CD4-positive, alpha-beta T cell treated with Interleukin-4 for 4 hours (primary cell): ENCODE measurements at places on chromosomes 13 and 19.

GRCh38 chr19:291006-291521, at the start of gene PLPP2:
Gene PLPP2, minus strand, starts transcription at chr19:291403. Its CDS starts 67 bp downstream, at chr19:291336.
- DNase-seq = no peak

DNA sequence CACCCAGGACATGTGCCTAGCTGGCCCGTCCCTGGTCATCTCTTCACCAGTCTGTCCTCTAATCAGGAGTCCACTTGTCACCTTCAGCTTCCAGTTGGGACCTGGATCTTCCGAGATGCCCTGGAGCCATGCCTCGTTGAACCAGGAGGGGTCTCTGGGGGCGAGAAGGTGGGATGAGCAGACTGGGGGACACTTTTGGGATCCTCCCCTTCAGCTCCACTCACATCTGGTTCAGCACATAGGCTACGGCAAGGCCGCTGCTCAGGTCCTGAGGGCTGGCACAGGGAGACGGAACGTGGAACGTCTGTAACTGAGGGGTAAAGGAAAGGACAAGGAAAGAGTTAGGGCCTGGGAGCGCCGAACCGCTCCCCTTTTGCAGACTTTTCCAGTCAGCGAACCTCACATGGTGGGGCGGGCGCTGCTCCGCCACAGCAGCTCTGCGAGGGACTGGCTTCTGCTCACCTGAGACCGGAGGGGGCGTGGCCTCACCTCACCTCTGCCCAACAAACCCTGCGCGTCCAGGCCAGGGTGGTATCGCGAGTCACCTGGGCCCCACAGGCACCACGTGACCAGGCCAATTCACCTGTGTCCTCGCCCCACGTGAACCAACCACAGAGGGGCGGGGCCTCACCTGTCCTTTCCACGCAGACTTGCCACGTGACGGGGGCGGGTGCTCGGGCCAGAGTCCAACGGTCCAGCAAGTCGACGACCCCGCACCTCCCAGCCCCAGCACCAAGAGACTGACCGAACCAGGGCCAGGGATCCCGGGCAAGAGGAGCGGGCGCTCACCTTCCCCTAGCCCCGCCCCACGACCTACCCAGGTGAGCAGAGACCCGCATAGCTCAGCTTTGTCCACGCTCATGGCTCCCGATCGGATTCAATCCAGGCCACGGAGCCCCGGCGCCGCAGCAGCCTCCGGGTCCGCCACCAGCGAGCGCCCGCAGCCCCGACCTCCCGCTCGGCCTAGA, at the start of gene HOOK2:
HOOK2 (minus strand) TSS at position 965 of the 968 bp plus-strand sequence; CDS start at position 862, 103 bp downstream.
- DNase-seq = peak; percentile 38

GRCh38 chr13:32501064-32501463, 37.5 kb downstream of the N4BP2L2 start:
- DNase-seq = no peak

DNA sequence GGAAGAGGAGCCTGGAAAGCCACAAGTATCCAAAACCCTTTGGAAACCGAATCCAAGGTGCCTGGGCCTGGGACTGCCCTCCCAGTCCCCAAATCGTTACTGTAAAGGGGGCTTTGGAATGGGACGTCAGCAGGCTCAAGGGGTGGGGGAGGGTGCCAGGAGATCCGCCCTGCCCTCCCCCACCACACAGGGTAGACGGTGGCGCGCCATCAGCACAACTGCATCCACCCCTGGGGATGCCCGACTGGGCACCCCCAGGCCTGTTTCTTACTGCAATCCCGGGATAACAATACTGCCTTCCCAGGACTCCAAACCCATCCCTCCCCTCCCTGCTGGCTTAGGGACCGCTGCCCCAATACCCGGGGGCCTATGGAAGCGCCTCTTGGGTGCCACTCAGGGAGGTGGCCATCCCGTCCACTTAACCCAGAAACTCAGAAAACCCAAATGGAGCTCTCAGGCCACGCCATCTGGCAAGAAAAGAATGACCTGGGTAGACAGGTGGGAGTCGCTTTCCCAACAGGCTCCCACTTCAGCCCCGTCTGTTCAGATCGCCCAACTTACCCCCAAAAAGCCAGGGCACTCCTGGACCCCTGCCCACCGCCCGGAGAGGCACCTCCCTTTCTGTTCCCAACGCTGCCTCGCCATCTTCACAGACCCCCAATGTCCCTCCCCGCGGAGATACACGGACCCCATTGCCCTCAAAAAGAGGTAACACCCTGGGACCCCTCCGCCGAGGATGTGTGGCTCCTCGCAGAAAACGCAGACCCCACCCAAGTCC, 2.4 kb downstream of the KLF16 start:
- no peak for DNase-seq

DNA sequence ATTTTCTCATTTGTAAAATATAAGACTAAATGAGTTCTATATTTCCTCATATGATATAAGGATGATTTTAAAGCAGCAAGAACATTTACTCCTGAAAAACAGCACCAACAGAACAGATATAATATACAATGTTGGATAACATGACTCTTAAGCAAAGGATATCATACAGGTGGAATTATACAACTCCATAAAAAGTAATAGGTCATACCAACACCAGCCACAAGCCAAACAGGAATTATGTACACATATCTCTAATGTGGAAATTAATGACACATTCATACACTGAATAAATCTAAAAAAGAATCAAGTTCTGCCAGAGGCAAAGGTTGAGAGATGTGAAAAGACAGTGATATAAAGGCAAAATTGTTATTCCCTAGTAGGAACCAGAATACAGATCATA, 25.9 kb downstream of the INTS6 start:
- DNase-seq = no peak

DNA sequence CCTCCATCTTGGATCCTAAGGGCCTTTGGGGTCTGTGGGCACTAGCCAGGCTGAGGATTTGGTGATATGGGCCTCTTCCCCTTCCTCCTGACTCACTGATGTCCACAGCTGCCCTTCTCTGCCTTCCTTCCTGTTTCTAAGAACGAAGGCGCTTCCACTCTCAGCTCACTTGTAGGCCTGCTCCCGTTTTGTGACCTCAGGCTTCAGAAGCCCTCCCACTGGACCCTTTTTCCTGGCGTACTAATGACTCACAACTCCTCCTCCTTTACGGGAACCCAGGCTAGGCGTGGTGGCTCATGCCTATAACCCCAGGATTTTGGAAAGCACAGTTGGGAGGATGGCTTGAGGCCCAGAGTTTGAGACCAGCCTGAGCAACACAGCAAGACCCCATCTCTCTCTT, 55.6 kb downstream of the TMED1 start:
- no peak for DNase-seq

DNA sequence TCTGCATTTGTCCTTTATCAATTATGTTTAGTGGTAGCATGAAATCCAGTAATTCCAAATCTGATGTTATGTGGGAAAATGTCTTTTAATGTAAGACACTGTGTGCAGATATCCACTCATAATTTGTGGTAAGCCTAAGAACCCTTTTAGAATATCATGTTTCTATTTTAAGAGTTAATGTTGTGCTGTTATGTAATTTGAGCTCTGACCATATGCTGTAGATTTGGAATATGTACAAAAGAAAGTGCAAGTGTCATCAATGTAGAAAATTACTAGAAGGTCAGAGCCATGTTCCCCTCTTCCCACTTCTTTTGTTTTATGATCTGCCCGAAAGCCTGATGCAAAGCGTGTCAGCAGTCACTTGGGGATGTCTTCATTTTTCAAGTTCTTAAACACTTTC, 44.5 kb downstream of the SCEL start:
- DNase-seq = no peak

DNA sequence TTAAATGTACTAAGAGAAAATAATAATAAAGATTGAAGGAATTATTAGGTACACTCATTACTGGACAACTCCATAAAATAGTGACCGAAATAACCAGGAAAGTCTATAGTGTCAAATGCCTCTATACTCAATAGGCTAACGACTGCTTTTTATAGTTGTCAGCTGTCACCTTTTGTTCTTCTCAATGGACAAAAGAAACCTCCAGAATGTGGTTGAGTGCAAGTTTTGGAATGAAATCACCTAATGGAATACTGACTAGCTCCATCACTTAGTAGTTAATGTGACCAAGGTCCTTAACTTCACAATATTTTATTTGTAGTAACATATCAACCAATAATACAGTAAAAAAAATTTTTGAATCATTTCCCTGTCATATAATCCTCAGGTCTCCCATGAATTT, 18.1 kb downstream of the TSC22D1 start:
- no peak for DNase-seq

DNA sequence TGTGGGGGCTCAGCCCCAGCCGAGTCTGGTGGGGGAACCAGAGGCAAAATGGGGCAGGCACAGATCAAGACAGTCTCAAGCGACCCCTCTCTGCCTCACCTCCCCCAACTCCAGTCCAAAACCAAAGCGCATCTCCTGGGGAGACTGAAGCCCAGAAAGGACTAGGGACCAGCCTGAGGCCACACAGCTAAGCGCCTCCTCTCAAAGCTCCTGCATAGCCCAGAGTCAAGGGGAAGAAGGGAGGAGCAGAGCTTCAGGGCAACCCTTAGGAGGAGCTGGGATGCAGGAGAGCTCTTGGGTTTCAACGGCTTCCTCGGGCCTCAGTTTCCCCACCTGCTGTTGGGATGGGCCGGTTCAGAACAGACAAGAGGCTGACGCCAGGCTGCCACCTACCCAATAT, 19.9 kb upstream of the SEMA6B start:
- no peak for DNase-seq

- peak; percentile 29 for DNase-seq
Measured at GRCh38 chr19:15812060-15812722, 3.3 kb downstream of the OR10H1 start.

DNA sequence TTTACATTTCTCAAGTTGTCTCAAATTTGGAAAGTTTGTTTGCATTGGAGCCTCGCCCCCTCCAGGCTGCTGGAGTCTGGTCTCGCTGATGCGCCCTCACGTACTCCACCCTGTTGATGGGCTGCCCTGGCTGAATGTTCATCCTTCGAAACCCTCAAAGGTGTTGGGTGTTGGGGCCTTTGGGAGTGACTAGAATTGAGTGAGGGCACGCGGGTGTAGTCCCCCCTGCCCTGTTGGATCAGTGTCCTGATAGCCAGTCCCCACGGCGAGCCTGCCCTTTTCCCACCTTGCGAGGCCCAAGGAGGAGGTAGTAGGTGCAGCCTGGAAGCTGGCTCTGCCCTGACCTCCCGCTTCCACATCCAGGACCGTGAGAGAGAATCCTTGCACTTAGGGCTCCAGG, 14.8 kb downstream of the TFDP1 start:
- no peak for DNase-seq

- no peak for DNase-seq
Measured at GRCh38 chr13:30918662-30919405, 12.8 kb downstream of the MEDAG start.

DNA sequence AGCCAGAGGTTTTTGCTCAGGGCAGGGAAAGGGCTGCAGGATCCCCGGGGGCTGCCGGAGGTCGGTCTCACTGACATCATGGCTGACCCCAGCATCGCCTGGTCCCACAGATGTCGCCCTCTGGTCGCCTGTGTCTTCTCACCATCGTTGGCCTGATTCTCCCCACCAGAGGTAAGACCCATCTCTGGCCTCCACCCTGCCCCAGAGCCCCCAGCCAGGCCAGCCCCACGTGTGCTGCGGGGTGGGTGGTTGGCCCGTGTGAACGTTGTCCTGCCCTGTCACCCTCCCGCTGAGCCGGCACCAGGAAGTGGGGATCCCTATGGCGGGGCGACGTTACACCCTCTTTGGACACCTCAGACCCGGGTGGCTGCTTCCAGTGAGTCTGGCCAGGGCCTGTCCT, 906 bp downstream of the FXYD5 start:
- DNase-seq = no peak

DNA sequence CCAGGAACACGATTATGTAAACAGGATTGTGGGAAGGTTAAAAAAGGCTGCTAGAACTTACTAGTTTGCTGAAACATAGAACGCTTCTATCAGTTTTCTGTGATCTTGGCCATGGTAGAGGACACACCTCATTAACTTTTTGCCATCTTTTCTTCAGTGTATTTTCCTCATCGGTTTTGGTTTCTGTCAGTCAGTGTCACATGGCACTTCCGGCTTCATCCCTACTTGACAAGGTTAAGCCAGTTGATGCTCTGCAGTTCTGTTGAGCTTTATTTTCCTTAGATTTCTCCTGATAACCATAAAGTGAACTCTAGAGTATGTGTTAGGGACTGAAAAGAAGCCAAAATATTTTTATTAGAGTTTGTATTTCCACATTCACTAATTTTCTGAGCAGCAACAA, 147.5 kb downstream of the NDFIP2 start:
- no peak for DNase-seq

DNA sequence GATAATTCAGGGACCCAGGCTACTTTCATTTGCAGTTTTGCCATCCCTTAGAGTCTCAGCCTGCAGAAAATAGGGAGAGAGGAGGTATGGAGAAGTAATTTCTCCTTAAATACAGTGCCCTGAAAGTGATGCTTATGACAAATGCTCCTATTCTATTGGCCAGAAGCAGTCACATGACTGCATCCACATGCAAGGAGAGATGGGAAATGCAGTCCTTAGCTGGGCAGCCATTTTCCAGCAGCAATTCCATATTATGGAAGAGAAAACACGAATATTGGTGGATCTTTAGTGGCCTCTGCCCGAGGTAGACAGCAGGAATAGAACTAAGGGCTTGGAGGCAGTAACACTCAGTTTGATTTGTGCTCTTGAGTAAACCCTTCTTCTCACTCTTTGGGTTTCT, 39.4 kb downstream of the VAV1 start:
- peak; percentile 23 for DNase-seq

GRCh38 chr19:50705422-50706019, 14.1 kb downstream of the SHANK1 start:
- peak; percentile 14 for DNase-seq

- no peak for DNase-seq
Measured at GRCh38 chr19:13629687-13630357, 123.5 kb upstream of the CACNA1A start.

DNA sequence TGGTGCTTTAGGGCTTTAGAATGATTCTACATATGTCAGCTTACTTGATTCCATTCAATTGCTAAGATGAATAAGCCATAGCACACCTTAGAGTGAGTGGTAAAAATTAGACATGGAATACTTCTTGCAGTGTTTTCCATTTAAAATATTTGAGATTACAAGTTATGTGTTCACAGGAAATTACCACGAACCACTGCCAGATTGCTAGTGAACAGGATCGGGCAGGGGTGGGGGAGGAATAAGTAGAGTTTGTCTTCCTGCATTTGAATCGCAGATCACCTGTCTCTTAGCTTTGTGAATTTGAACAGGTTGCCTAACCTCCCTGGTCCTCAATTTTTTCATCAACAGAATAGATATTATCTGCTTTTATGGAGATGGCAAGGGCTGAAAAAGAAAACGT, 124.6 kb downstream of the GGACT start:
- DNase-seq = no peak

GRCh38 chr13:111880185-111880584, 186.8 kb upstream of the SOX1 start:
- no peak for DNase-seq

GRCh38 chr13:42633495-42633894, 59.5 kb downstream of the TNFSF11 start:
- DNase-seq = no peak
